Stimulated activated CD8-positive, alpha-beta memory T cell treated with anti-CD3 and anti-CD28 coated beads, Interleukin-4, amount 100 ng/mL, for 48 hours (primary cell): ENCODE measurements at places on chromosomes 7 and 10.

GRCh38 chr10:26839966-26840627 is 20.7 kb downstream of the ABI1 start:
- DNase-seq = no peak

DNA sequence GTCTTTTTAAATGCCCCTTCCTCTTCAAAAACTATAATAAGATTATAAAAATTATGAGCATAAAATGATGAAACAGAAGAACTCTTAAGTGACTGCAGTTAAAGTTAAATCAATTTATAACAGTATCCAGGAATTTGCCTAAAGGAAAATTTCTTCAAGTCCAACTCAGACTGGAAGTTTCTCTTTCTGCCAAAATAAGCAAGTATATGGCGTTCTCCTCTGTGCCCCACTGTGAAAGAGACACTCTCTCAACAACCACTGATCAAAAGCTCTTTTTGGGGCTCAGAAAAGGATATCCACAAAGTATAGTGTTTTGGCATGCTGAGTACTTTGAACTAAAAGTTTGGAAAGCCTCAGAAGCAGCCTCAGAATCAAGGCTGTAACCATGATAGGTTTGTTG is 139.9 kb downstream of the SKIDA1 start:
- DNase-seq = no peak

DNA sequence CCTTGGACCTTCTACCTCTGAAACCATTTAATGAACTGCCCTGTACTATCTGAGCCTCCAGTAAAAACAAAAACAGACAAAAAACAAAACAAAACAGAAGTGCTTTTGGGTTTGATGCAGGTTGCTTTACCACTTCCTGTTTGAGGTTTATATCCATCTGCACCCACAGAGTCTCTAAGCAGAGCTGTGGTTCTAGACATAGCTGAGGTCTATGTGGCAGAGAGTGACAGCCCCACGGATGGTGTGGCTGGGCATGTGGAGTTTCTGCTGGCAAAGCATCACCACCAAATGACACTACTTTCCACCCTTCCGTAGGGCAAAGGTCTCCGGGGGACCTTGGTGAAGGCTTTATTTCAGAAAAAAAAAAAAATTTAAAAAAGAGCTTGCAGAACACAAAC is 754.2 kb downstream of the GRID1 start:
- no peak for DNase-seq

GRCh38 chr10:52197098-52197497 is 117.0 kb upstream of the DKK1 start:
- no peak for DNase-seq

DNA sequence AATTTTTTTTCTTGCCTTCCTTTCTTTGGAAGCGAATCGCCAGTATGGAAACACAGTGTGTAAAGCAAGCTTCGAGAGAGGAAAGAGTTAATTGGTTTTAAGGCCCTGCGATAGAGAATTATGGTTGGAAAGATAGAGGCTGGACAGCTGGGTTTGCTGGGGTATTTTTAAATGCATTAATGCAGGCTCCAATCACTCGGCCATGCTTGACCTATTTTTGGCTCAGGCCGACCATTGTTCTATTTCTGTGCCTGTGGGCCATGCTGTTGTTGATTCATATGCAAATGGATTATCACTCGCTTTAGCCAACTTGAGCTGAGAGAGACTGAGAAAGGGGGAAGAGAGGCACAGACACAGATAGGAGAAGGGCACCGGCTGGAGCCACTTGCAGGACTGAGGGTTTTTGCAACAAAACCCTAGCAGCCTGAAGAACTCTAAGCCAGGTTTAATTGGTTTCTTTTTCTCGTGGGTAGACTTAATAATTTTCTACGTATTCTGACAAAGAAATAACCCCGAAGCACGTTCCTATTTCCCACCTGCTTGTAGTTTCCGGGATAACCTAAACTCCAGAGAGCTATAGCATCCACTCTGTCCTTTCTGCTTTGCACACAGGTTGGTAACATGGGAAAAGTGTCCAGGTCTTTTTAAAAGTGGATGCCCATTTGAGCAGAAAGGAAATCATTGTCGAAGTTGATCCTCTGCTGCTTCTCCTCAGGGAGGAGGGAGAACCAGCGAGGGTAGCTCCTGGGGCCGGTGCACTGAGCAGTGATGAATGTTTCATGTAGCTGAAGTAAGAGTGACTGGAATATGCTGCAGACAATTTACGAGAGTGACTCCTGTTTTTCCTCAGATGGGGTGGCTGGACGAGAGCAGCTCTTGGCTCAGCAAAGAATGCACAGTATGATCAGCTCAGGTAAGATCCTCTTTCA is at the start of gene HDAC9:
HDAC9 (plus strand) TSS at position 338 of the 929 bp plus-strand sequence; CDS start at position 892, 554 bp downstream.
- no peak for DNase-seq

- DNase-seq = no peak
Observed at GRCh38 chr10:21021231-21021630, 124.1 kb upstream of the NEBL start.
